ENCODE measurements at places on chromosomes 1 and 21.
A peak's percentile ranks its signal among the peaks of the same experiment; 100 is the strongest.

- no peak for DNase-seq
Measured at GRCh38 chr1:162676087-162676486, 43.8 kb downstream of the DDR2 start.

DNA sequence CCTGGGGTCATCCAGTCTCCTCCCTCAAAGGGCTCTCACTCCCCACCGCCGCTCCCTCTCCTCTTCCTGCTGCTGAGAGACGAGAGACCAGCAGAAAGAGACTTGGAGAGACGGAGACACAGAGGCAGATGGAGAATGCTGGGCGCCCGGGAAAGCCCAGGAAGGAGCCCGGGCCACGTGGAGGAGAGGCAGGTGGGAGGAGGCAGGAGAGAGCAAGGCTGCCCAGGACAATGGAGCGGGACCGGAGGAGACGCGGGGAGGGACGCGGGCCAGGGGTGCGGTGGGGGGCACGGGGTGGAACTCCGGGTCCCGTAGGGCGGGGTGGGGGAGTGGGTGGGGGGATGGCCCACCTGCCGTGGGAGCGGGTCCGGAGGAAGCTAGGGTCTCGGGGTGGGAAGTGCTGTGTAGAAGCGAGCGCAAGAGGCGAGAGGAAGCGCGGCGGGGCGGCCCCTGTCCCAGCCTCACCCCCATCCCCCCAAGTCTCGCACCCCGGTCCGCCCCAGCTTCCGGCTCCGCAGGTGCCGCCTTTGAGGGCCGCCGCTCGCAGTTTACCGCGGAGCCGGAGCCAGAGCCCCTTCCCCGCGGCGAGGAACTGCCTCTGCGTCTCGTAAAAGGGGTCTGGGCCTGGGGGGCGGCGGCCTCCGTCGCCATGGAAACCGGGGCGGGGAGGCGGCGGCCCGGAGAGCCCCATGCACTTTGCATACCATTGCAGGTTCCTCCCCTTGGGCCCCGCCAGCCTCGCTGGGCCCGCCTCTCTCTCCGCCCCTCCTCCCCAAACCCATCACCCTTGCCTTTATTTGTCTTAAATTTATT, 11.7 kb upstream of the EPHA2 start:
- peak; percentile 82 for DNase-seq

DNA sequence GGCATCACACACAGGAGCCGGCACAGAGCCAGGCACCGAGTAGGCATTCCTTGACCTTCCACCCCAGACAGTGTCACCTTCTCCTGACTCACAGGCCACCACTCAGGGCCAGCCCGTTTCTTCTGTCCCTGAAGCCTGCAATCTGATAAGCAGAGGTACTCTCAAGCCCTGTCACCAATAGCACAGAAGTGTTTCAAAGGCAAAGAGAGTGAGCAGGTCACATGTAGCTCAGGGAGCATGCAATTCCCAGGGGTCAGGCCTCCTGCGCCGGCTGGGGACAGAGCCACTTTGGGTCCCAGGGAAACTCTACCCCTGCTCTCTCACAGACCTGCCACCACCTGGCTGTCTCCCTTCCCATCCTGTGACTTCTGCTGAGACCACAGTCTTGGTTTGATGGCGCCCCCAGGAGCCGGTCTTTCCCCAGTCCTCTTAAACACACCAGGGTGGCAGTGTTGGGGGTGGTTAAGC, 13.2 kb downstream of the CAPN9 start:
- DNase-seq: no peak

- DNase-seq: no peak
Measured at GRCh38 chr1:155279268-155279667, 2.0 kb downstream of the HCN3 start.

- no peak for DNase-seq
Measured at GRCh38 chr1:68291688-68292384, 59.5 kb upstream of the WLS start.

- no peak for DNase-seq
Measured at GRCh38 chr1:14571810-14572767, 26.4 kb upstream of the KAZN start.

DNA sequence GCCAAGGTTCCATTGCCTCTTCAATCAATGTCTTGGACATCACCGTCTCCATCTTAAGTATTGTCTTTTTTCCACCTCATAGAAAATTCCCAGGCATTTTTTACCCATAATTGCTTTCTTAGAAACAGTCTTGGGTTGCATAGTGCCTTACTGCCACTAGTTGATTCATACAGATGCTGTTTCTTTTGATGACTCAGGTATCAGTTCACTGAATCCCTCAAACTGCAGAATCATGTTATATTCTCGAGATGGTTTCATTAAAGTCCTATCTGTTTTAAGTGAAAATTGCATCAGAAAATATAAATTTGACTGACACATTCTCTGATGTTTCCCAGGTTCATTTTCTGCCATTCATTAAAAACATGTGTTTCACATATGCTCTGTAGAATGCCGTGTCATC, 1489.1 kb downstream of the BRINP3 start:
- no peak for DNase-seq

GRCh38 chr1:82813386-82813785, 1012.7 kb downstream of the ADGRL2 start:
- DNase-seq: no peak

DNA sequence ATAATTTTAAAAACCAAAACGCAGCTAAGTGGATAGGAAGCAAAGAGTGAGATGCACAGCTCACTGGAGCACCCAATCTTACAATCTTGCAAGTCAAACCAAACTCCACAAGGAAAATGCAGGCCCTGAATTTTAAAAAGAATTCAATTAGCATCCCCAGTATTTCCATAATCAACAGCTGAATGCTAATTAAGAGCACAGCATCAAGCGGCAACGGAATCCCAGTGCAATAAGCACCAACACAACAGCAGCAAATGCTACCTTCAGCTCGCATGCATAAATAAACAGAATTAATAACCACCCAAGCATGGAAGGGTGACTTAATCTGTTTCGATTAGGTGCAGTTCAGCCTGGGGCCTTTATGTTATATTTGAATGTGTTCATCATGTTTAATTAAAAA, 142.9 kb downstream of the SLC45A1 start:
- no peak for DNase-seq

Data from naive B cell (primary cell).